ENCODE measurements at places on chromosomes 16 and 17. TPM values are rescaled to one million over a fixed set of nuclear protein-coding genes. Genes with fewer than 3 reads are reported as not detected.

The SLC13A2 gene
- total RNA-seq, result not detected

The USP7 gene
- total RNA-seq, result 96.9 TPM

The PHOSPHO1 gene
- 0.95 TPM for total RNA-seq

DNA sequence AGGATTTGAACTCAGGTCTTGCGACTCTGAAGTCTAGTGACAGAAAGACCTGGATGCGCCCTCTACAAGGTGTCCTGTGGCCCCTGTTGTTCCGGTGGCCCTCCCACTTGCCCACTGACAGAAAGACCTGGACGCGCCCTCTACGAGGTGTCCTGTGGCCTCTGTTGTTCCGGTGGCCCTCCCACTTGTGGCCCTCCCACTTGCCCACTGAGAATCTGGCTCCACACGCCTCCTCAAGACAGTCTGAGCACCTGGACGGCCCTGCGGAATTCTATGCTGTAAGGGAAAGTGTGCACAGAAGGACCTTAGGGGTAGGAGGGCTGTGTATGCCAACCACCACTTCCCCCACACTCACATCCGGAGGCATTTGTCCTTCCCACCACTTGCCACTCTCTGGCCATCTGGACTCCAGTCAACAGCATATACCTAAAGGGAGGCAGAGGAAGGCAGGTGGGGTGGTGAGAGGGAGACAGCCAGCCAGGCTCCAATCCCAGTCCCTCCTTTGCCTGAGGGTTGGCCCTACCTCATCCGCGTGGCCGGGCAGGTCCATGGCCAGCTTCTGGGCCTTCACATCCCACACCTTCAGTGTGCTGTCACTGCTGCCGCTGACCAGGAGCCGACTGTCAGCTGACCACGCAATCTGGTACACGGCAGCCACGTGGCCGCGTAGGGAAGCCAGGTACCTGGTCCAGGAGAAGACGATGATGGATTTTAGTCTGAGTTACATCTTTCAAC lies 9.1 kb downstream of the NLE1 start:
- no peaks in the 10 kb centered on the region for H3K27me3 ChIP-seq
- no peaks in the 10 kb centered on the region for H3K4me1 ChIP-seq
- peaks cover 44% of the 10 kb centered on the region for H3K36me3 ChIP-seq

- H3K4me3 ChIP-seq, result peak overlapping the region; percentile 21
- H3K27ac ChIP-seq, result no peak overlapping the region
- DNase-seq, result no peak
- peaks cover 16% of the 10 kb centered on the region for H3K4me1 ChIP-seq
These were observed 725 bp downstream of the KRTAP16-1 start for GRCh38 chr17:41308251-41308917.

DNA sequence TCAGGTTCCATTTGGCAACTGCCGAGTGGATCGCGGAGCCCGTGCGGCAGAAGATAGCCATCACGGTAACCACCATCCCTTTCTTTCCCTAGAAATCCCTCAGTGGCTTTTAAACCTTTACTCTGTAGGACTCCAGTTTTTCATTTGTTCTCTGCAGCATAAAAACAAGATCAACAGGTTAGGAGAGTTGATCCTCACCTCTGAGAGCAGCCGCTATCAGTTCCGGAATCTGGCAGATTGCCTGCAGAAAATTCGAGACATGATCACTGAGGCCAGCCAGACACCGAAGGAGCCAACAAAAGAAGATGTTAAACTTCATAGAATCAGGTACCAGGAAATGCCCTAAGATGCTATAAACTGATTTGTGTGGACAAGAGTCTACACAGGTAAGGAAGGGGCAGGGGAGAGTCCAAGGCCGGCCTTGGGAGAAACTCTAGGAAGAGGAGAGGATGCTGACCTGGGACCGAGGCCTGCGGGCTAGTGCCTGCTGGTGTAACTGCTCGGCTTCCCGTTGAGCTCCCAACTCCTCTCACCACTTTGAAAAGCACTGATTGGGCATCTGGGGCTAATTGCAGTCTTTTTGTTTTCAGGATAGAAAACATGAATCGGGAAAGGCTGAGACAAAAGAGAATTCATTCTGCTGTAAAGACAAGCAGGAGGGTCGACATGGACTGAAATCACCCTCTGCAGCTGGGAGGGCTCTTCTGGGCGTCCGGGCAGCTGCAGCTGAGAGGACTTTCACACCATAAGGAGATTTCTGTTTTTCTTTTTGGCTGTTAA lies 8.1 kb downstream of the MRPL58 start:
- no peaks in the 10 kb centered on the region for H3K4me1 ChIP-seq
- H3K36me3 ChIP-seq, result peaks cover 20% of the 10 kb centered on the region
- no peak overlapping the region for H3K27ac ChIP-seq
- no peak for DNase-seq
- H3K4me3 ChIP-seq, result no peak overlapping the region

DNA sequence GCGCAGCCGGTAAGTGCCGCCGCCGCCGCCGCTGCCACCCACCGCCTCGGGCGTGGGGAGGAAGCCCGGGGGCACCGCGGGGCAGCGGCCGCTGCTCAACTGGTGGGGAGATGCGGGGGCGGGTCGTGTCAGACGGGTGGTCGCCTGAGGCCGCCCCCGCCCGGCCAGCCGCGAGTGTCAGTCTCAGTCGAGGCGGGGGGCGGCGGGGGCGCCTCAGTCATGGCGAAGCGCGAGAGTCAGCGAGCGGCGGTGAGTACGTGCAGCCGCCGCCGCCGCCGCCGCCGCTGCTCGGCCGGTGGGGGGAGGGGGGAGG lies 76.2 kb downstream of the CHD9 start:
- peak overlapping the region; percentile 91 for H3K27ac ChIP-seq
- no peak for DNase-seq
- peaks cover 4% of the 10 kb centered on the region for H3K36me3 ChIP-seq
- H3K27me3 ChIP-seq, result no peaks in the 10 kb centered on the region
- H3K4me3 ChIP-seq, result peak overlapping the region; percentile 69

- peak; percentile 26 for DNase-seq
- peak overlapping the region; percentile 32 for H3K27ac ChIP-seq
- no peak overlapping the region for H3K4me3 ChIP-seq
- no peaks in the 10 kb centered on the region for H3K36me3 ChIP-seq
- H3K4me1 ChIP-seq, result peaks cover 26% of the 10 kb centered on the region
- no peaks in the 10 kb centered on the region for H3K27me3 ChIP-seq
These were observed 468.8 kb upstream of the HSBP1 start for GRCh38 chr16:83338941-83339340.

Measured in astrocyte (in vitro differentiated cells and primary cell).